ENCODE measurements at places on chromosomes 3 and 15.

- no peak for DNase-seq
These were observed 53.0 kb downstream of the PDIA5 start for GRCh38 chr3:123119802-123120201.

GRCh38 chr15:93848490-93848889 lies 382.9 kb upstream of the MCTP2 start:
- no peak for DNase-seq

GRCh38 chr3:194158942-194159439 lies 23.0 kb downstream of the HES1 start:
- no peak for DNase-seq

- no peak for DNase-seq
These were observed 644.0 kb upstream of the CBLB start for GRCh38 chr3:106512846-106513245.

GRCh38 chr15:88393719-88394519 lies 73.3 kb downstream of the MRPL46 start:
- no peak for DNase-seq

- peak; percentile 45 for DNase-seq
These were observed 14.2 kb upstream of the SNX22 start for GRCh38 chr15:64137226-64137833.

GRCh38 chr3:6791161-6791560 lies 69.8 kb upstream of the GRM7 start:
- no peak for DNase-seq

All from nucleus accumbens (tissue), 56 donors.